ENCODE measurements at places on chromosomes 7 and 10.

DNA sequence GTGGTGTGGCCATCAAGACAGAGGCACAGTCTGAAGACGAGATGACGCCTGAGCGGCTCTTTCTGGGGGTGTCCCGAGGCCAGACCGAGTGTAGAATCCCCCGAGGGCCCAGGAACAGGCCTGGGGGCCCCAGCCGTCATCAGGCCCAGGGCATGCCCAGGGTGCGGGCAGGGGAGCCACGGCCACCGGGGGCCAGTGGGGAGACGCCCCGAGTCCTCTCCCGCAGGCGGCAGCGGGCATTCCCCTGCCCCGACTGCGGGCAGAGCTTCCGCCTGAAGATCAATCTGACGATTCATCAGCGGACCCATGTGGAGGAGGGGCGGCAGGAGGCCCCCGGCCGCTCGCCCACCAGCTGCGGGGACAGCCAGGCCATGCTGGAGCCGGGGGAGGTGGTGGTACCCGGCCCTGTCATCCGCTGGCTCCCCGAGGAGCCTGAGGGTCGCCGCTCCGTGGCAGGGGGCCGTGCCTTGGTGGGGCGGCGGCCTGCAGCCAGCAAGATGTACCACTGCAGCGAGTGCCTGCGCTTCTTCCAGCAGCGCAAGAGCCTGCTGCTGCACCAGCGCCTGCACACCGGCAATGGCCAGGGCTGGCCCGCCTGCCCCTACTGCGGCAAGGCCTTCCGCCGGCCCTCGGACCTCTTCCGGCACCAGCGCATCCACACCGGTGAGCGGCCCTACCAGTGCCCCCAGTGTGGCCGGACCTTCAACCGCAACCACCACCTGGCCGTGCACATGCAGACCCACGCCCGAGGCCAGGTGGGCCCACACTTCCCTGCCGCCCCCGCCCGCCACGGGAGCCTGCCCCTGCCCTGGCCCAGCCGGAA lies 19.7 kb downstream of the ZNF783 start:
- no peak for DNase-seq

DNA sequence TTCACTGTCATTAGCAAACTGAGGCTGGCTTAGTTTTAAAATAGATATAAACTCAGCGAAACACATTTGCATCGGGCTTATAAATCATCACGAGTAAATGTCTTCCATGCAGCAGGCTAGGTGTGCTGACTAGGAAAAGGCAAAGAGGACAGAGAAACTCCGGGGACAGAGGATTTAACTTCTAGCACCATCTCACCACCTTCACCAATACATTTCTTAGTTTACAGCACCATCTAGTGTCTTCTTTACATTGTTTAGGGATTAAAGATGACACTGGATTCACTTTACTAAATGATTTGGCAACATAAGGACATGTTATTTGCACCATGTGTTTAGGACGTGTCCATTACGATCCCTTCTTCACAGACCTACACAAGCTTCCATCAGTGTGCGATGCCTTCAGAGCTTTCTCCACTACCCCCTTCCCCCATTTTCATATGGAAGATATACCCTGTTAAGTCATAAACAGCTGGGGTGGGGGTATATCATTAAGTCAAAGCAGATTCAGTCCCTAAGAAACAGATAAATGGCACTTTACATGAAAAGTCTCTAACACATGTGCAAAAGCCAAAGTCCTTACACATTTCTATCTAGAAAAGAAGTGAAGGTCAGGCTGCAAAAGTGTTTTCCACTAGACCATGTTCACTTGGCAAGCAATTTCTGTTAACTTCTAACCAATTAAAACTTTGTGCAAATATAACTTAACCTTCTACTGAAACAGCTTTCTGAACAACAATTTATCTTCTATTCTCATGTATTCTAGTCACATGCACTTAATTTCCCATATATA lies 103.3 kb downstream of the GRB10 start:
- DNase-seq = peak; percentile 81

- no peak for DNase-seq
These were observed 568.0 kb upstream of the GALNT17 start for GRCh38 chr7:70563960-70564359.

DNA sequence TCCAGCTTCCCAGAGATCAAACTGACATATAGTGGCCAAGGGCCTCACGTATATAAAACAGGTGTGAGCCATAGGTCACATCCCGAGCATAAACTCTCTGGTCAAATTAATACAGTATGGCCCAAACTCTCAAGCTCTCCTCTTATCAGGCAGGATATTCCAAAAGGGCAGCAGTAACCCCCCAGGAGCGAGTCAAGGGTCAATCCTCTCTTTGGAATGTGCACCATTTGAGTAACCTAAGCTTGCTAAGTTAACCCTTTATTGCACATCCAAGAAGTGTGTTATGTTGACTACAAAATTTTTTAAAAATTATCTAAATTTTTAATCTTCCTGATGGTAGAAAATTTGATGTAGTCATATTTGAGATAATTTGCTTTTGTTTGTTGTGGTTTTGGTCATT lies 4.5 kb upstream of the TRIM24 start:
- no peak for DNase-seq

DNA sequence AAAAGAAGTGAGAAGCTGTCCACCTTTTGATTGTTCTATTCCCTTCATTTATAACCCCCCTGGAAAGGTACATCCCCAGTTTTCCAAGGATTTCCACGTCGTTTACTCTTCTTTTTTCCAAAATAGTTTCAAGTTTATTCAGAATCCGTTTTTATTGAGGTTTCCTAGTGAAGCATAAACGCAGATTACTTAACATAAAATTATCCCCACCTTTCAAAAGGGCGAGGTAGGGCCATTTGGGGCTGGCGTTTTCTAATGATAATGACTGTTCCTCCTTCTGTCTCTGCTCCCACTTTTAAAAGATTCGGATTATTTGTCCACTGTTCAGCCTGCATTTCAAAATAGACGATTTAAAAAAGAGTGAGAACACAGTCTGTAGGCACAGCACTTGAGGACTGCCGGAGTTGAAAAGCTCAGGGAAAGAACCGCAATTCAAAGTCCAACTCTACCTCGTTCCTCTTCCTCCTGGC lies 165.2 kb upstream of the PPP1R3A start:
- no peak for DNase-seq
